COLO829 (cell line): ENCODE measurements at places on chromosomes 12 and 14.

GRCh38 chr14:92603309-92604242, 90.0 kb downstream of the RIN3 start:
- DNase-seq = no peak

GRCh38 chr12:110367181-110367864, 36.2 kb downstream of the ANAPC7 start:
- no peak for DNase-seq

DNA sequence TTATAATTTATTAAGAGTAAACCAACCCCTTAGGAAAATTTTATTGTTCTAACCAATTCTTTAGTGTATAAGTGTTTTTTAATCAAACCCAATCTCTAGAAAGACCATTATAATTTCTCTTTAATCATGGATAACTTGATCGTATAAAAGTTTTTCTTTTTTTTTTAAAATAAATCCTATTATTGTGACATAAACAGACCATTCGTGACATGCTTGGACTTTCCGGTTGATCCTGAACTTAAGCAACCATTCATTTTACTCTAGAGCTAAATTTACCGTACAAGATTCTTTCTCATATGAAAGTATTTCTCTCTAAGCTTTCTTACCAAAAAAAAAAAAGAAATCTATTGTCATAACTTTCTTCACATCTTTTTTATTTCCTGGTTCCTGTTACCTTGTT, 32.6 kb upstream of the SLC38A4 start:
- no peak for DNase-seq

DNA sequence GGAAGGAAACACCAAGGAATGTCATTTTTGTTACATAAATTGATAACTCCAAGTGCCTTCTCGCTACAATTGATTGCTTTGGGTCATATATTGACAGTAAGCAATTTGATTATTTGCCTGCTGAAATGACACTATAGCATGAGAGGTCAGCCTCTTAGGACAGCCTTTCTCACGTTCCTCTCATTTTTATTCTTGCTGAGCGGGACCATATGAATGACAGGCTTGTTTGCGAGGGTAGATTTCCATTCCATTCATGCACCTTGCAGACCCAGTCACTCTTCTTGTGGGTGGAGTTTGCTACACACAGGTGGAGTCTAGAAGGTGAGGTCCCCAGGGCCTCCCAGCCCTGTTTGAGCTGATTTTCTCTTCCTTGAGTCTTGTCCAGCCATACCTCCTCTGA, 27.3 kb downstream of the DAAM1 start:
- DNase-seq = no peak

DNA sequence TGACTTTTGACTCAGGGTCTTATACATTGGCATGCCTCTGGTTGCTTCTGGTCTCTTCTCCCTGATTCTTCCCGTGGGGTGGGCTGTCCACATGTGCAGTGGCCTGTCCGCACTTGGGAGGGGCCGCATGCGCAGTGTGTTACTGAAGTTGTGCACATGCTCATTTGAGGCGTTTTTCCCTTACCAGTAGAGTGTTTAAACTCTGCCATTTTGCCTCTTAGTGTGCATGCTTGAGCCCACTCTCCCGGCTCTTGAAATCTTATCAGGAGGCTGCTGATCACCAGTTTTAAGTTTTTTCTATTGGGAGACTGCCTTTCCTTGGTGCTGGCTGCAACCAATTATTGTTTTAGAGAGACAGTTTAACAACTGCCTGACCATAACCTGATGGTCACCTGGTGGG, 32.1 kb upstream of the HECTD1 start:
- DNase-seq = no peak

DNA sequence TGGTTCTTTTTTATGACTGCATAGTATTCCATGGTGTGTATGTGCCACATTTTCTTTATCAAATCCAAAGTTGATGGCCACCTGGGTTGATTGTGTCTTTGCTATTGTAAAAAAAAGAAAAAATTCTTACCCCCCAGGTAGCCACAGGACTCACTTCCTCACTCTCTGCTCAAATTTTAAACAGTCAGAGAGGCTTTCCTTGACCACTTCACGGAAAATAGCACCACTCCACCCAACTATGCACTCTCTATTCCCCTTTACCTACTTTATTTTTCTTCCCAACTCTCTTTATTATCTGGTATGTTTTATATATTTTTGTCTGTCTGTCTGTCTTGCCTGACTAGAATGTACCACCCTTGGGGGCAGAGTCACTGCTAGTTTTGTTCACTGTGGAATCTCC, 205.3 kb downstream of the BTG1 start:
- DNase-seq = no peak
